C1 segment of cervical spinal cord (tissue), 14 donors: ENCODE measurements at places on chromosomes 4 and X.

GRCh38 chrX:42000836-42001235, 77.5 kb upstream of the CASK start:
- DNase-seq, result no peak

GRCh38 chr4:74805601-74806000, 11.3 kb upstream of the BTC start:
- no peak for DNase-seq

- DNase-seq, result no peak
Measured at GRCh38 chr4:41156574-41156973, 57.8 kb downstream of the APBB2 start.

GRCh38 chr4:82266345-82266744, 107.4 kb downstream of the HNRNPD start:
- no peak for DNase-seq
